CD4-positive, alpha-beta T cell treated with Interleukin-2 at 100 ng/mL for 4 hours (primary cell): ENCODE measurements at places on chromosomes 6 and 20.

- no peak for DNase-seq
Observed at GRCh38 chr20:51551186-51551585, 8.7 kb upstream of the NFATC2 start.

GRCh38 chr6:158756126-158756525 is 63.0 kb downstream of the EZR start:
- no peak for DNase-seq

- no peak for DNase-seq
Observed at GRCh38 chr6:37302086-37302686, 44.2 kb upstream of the TMEM217 start.

- DNase-seq: no peak
Observed at GRCh38 chr6:3390698-3391097, 66.2 kb downstream of the SLC22A23 start.

- no peak for DNase-seq
Observed at GRCh38 chr20:64036346-64037198, 590 bp downstream of the C20orf204 start.

DNA sequence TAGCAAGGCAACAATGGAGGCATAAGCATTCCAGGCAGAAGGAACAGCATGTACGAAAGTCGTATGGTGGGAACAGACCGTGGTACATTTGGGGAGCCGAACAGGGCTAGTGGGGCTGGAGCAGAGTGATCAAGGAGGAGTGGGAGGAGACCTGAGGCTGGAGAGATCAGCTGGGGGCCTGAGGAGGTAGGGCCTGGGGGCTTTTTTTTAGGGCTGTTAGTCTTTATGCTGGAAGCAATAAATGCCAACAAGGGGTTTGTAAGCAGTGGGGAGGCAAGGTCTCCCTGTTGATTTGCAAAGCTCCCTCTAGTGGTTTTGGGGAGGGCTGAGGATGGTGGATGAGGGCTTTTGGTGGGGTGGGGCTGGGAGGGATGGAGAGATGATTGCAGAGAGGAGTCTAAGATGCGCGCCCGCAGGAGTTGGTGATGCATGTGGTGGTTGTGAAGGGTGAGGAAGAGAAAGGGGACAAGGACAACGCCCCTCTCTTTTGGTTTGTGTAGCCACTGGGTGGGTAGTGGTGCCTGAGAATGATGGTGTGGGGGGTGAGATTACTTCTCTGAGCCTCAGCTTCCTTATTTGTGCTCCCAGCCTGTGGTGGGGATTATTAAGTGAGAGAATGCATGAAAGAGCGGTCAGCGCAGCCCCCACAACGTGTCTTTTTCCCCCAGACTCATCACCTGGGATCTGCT is 74.1 kb upstream of the TOX2 start:
- DNase-seq: peak; percentile 31

GRCh38 chr20:52402514-52402913 is 210.9 kb upstream of the ZFP64 start:
- no peak for DNase-seq

DNA sequence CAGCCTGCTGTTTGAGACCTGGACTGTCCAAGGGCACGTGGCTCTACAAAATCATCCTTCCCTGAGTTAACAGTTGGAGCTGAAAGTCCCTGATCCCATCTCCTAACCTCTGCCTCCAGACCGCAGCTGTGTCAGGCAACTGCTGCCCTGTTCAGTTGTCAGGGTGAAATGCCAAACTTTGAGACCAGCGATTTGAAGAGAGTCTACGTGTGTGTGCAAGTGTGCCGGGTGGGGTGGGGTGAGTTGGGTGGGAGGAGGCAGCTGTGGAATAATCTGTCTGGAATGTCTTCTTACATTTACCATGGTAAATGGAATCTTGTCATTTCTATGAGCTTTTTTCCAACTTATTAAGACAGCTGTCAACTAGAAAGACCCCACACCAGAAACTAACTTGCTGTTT is 81.0 kb upstream of the FAM8A1 start:
- no peak for DNase-seq

DNA sequence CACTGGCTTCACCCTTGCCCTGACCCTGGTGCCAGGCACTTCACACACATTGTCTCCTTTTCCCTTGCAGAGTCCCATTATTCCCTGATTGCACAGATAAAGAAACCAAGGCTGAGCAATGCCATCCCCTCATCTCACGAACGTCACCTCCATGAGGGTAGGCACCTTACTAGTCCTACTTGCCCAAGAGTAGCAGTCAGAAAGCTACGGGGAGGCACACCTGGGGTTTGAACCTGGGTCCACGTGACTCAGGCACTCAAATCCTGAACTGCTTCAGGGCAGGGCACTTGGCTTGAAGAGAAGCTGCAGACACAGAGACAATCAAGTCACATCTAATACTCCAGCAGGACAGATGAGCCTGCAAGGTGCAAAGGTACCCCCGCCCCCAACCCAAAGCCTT is 1.9 kb downstream of the BCAS1 start:
- no peak for DNase-seq

DNA sequence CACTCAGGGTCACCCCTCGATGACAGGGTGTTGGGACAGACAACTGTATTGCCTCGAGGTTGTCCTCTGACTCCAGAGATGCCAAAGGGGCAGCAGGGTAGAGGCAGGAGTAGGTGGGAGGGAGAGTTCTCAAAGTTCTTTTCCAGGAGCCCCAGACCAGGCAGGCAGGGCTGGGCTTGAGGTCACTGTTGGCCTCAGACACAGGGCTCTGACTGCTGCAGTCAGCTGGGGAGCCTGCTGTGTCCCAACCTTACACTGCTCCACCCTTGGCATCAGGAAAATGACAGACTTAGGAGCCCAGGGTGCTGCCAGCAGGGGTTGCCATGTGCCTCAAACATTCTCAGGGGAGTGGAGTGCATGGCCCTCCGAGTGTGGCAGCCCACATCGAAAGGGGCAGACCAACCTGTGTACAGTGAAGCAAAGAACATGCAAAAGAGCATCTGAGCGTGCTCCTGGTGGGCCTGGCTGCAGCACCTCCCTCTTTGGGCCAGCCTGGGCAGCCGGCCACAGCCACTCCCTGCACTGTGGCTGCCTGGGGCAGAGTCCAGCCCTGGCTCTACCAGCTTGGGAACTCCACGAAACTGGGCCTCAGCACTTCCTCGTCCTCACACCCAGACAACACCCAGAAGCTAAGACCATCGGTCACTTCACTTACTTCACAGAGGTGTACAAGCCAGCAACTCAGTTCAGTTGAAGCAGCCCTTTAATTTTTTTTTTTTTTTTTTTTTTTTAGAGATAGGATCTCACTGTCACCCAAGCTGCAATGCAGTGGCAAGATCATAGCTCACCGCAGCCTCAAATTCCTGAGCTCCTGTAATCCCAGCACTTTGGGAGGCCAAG is 24.0 kb downstream of the C6orf132 start:
- DNase-seq: no peak
